Activated T-cell treated with anti-CD3 and anti-CD28 coated beads, Interleukin-2, amount 50 U/mL, for 4 hours (primary cell): ENCODE measurements at places on chromosomes 1 and 21.

DNA sequence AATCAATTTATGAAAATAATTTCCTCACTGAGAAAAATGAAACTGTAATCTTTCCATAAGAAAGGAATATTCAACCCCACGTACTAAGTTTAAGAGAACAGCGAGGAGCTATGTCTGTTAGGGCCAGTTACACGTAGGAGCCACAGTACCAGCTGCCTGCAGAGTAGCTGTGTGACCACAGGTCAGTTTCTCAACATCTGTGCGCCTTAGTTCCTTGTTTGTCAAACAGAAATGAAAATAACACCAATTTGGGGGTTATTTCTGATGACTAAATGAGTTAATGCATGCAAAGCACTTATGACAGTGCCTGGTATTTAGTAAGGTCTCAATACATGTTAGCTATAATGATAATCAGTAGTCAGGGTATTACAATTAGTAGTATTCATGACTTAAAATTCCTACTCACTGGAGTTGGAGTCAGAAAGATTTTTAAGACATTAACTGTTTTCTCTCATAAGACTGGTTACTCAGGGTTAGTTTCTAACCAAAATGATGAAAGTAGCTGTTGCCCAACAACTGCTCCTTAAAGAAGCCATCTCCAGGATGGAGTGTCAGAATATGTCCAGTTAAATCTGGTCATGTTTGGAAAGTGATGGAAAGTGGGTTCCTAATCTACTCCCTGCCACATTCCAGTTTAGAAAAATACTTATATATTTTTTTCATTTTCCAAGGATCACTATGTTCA is 85.8 kb upstream of the ZNF648 start:
- DNase-seq = no peak

- peak; percentile 30 for DNase-seq
Measured at GRCh38 chr1:154403261-154403943, 1.7 kb upstream of the IL6R start.

GRCh38 chr1:175865041-175865766 is 121.8 kb upstream of the TNR start:
- no peak for DNase-seq

DNA sequence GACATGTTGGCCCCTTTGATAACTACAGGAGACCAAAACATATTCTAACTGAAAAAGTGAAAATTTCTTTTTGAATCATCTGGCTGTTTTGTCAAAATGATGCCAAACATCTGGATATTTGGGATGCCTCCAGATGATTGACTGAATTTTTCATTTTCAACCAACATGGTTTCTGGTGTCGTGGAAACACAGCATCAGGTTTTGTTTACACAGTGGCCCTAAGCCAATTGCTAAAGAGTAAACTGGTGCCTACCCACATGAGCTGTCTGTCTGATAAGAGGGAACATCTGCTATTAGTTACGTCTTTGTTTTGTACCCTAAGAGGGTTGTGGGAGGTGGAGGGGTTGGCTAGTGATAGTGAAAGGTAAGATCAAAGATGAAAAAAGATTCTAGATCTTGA is 204.8 kb downstream of the KCNK2 start:
- no peak for DNase-seq

GRCh38 chr1:23763041-23763577 is 15.1 kb upstream of the PITHD1 start:
- DNase-seq = no peak

GRCh38 chr1:201116091-201116490 is 3.9 kb upstream of the CACNA1S start:
- DNase-seq = no peak

GRCh38 chr1:43048601-43049011 is 89.9 kb upstream of the SLC2A1 start:
- no peak for DNase-seq

DNA sequence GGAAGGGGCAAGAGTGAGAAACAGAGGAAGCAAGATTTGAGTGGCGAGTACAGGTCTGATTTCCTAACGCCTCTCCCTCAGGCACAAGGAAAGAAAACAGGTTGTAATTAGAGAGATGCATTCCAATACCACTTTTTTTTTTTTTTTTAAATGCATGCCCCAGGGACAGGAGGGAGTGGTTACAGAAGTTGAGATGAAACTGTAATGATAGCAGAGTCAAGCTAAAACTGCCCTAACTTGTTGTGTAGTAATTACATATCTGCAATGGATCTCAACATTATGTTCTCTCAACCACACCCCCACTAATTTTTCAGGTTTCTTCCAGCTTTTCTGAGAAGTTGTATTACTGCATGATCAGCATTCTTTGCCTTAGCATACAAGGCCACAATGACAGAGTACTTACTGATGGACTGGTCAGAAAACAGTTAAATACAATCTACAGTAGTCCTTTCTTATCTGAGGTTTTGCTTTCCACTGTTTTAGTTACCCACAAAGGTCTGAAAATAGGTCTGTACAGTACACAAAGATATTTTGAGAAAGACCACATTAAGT is 5.5 kb downstream of the ETV3 start:
- DNase-seq = no peak

DNA sequence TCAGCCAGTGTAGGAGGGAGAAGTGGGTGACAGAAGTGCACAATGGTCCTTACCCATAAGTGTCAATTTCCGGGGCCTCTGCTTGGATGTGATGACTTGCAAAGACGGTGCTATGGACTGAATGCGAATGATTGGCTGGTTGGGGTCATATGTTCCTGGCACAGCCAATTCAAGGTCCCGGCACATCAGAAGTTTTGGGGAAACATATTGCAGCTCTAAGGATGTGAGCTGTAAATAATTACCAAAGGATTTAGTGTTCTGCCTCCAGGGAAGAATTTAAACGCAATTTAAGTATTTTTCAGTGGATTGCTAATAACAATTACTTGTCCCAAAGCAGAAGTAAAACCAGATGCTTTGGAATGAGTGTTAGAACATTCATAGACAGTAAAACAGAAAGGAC is 26.9 kb upstream of the EXOSC10 start:
- no peak for DNase-seq

DNA sequence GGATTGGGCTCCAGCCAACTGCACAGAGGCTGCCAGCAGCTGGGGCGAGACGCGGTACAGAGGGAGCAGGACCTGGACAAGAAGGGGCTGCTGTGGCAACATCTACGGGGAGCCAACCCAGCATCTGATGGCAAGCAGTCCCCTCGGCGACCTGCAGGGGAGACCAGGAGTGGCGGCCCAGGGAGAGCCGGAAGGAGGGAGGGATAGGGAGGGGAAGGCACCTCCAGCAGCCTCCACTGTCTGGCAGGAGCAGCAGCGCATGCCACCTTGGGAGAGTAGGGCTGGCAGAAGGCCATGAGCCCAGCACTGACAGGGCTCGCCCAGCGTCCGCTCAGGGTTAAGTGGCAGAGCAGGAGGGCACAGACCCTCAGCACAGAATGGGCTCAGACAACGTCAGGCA is 17.3 kb downstream of the CHD5 start:
- DNase-seq = no peak

DNA sequence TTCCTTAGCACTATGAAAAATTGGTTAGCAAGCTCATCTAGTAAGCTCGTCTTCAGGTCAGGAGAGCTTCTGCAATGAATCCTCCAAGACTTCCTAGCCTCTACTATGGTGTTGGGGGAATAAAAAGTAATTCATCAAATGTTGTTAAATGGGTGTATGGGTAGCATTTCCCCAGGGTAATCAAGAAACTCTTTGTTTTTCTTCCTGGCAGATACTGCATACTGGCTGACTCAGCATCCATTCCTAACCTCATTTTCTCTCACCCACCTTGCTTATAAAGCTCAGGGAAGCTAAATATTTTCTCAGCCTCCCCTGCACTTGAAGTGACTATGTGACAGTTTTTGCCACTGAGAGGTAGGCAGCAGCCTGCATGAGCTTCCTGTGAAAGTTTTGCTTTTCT is 83.4 kb downstream of the MAB21L3 start:
- DNase-seq = no peak

DNA sequence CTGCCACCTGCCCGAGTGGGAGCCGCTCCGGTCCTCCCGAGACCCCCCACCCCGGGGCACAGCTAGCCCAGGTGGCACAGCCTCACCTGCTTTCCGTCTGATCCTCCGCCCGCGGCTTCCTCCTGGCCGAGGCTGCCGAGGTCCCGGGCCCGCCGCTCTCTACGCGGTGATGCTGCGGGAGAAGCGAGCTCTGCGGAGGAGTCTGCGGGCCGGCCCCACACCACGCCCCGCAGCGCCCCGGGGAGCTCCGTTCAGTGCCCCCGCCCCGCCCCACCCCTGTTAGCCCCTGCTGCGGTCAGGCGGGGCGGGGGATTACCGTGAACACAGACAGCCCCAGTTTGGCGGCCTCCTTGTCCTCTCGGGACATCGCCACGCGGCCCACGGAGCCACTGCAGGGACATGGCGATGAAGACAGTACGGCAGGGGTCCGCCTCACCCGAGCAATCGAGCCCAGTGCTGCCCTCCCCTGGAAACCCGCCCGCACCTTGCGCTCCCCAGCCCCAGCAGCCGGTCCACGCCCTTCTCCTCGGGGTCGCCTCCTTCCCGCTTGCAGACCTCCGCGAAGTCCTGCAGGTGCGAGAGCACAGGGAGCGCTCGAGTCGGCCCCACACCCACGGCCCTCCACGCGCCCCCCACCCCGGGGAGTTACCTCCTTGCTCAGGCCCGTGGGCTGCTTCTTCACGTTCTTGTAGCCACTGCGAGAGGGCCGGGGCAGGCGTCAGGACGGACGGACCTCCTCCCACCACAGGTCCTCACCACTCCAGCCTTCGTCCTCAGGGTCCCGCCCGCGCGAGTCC is 933 bp downstream of the C1orf35 start:
- peak; percentile 53 for DNase-seq

GRCh38 chr21:28345934-28346333 is 646.7 kb downstream of the LTN1 start:
- DNase-seq = no peak

DNA sequence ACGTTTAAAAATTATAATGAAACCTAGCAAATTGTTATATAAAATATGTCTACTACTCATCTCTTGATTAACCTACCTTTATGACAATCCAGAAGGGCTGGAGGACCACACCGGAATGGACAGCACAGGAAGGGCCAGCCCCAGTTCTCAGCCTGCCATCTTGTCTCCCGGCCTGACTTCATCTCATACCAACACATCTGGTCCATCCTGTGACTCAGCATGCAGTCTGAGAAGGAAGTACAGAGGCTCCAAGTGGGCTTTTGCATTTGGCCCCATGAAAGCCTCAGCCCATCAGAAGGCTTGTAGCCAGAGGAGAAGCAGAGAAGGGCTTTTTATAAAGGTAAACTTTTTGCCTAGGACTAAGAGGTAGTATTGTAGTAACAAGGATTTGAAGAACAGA is 436.6 kb downstream of the MRPL39 start:
- no peak for DNase-seq

DNA sequence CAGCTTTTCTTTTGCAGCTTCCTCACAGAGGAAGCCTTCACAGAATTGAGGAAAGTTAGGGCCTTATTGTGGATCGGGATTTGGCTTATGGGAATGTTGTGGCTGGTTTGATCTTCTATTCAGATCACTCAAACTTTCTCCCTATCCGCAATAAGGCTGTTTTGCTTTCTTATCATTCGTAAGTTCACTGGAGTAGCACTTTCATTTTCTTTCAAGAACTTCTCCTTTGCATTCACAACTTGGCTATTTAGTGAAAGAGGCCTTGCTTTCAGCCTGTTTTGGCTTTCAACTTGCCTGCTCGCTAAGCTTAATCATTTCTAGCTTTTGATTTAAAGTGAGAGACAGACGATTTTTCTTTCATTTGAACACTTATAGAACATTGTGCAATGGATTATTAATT is 181.9 kb upstream of the B3GALT2 start:
- no peak for DNase-seq

DNA sequence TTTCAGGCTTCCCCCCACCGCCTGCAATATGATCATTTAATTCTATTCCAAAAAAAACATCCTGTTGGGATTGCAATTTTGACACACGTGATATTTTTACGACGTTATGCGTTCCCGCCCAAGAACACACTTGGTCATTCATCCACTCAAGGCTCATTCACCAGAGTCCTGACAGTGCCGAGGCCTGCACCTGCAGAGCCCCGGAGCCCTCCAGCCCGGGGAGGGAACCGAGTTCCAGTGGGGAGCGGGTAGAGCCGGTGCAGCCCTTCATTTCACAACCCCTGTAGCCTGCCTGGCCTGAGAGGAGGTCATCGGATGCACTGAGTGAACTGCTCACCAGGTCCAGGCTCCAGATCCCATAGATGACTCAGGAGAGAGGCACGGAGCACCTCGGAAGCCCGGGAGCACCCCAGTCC is 156.0 kb upstream of the BACE2 start:
- DNase-seq = no peak

GRCh38 chr1:10490286-10490970 is 15.7 kb downstream of the PEX14 start:
- no peak for DNase-seq

GRCh38 chr1:20307026-20307425 is 16.4 kb downstream of the VWA5B1 start:
- DNase-seq = no peak

DNA sequence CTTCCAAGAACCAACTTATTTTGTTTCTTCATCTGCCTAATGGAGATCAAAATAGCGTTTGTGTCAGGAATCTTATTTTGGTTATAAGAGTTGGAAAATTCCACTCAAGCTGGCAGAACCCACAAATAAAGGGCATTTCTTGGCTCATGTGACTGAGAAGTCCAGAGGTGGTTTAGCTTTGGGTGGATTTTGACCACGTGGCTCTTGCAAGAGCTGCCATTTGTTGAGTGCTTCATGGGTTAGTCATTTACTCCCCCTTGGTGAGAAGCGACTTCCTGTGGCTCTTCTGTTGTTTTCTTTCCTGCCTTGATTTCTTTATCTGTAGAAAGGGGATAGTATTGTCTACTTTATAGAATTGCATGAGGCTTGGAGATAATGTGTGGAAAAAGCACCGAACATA is 9.5 kb upstream of the RNF186 start:
- DNase-seq = no peak

DNA sequence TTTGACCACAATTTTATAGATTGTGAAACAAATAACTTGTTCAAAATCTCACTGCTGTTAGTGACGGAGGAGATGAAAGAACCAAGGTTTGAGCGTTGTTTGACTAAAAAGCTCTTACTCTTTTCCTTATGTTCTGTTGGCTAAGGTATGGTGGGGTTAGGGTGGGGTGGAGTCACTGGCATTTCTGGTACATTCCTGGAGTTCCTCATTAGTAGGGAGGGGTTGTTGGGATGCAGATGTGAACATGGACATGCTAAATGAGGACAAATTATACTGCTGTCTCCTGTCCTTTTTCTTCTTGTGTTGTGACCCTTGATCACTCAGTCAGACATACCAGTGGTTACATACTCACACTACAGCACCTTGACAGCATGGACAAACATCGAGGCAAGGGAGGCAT is 26.2 kb upstream of the CD1D start:
- DNase-seq = no peak

DNA sequence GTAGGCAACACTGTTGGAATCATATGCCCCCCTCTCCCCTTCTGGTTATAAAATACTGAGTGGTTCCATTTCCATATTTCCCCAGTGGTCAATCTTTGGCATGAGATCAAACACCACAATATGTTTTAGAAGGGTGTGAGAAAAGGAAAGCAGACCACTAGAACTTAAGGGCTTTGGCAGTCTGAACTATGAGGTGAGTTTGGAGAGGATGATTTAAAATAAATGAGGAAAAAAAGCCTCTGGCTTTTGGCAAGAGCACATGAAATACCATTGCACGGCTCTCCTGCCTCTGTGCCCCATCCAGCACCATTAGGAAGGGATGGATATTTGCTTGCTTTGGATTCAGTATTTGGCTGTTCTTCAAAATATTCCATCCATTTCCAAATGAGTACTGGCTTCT is 339.5 kb upstream of the C1orf87 start:
- no peak for DNase-seq

GRCh38 chr1:27489501-27489972 is 430 bp downstream of the WASF2 start:
- peak; percentile 5 for DNase-seq
